IPS DF 6.9 (cell line): ENCODE measurements at places on chromosomes 1 and 21.

- DNase-seq, result no peak
These were observed 53.3 kb upstream of the PRRC2C start for GRCh38 chr1:171431994-171432393.

DNA sequence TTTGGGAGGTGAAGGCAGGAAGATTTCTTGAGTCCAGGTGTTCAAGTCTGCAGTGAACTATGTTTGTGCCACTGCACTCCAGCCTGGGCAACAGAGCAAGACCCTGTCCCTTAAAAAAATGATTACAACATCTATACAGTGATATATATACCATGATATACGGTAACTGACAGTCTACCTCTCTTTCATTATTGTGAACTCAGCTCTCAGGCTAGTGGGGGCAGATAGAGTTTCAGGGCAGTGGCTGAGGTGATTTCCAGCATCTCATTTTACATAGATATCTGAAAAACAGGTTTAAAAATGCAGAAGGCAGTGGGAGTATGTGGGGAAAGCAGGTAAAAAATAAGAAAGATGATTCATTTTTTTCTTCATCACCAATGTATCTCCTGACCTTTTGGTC, 8.1 kb upstream of the NTNG1 start:
- no peak for DNase-seq

DNA sequence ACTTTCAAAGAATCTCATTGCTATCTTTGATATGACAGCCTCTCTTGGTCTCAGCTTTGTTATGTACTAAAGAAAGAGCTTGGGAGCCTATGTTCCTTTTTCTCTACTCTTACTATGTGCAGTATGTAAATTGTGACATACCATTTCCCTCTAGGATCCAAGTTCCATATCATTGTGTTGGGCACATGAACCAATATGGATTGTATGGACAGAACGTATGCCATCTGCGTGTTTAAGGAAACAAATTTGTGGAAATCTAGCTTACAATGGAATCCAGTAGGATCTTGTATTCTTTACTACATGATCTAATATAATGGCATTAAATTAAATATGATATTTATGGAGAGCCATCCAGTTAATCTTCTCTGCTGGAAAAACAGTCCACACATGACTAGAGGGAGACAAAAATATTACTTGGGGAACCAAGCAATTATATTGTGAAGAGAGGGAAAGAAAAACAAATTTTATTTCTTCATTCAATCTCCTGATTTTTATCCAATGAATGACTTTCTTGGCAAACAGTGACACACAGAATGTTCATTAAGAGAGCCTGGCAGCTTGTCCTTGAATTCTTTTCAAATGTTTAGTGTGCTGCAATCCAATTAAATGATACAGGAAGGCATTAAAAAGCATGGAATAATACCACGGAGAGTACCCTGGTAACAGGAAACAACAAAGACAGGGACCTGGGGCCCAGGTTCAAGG, 106.5 kb upstream of the DAB1 start:
- DNase-seq, result no peak

DNA sequence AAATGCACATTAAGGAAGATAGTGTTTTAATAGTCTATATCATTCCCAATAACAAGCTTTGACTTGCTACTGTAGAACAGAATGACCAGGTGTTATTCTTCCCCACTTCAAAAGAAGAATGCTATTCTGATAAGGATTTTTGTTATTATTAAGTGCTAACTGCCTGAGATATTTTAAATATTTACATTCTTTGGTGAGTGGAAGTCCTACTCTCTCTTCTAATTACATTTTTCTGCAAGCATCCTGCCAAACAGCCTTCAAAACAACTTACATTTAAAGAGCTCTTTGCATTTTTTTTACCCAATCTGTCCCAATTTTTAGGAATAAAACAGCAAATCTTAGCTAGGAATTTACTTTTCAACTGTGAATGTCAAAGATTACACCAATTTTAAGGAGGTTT, 23.5 kb upstream of the SYDE2 start:
- no peak for DNase-seq

DNA sequence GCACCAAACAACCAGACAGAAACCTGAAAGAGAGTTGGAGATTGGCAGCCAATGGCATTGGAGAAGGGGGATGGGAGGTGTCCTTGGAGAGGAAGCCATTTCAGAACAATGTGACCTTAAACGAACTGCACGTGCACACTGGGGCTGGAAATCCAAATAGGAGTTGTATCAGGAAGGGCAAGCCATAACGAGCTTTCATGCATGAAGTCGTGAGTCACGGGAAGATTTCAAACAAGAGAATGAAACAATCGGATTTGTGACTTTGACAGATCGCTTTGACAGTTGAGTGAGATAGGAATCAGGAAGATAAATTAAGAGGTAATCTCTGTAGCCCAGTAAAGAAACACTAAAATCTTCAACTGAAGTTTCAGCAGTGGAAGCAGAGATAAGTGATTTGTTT, 445.8 kb upstream of the ZP4 start:
- no peak for DNase-seq

- DNase-seq, result no peak
These were observed 5.9 kb downstream of the RXFP4 start for GRCh38 chr1:155947292-155947691.

- no peak for DNase-seq
These were observed 7.9 kb upstream of the PLA2G2C start for GRCh38 chr1:20194224-20194623.

DNA sequence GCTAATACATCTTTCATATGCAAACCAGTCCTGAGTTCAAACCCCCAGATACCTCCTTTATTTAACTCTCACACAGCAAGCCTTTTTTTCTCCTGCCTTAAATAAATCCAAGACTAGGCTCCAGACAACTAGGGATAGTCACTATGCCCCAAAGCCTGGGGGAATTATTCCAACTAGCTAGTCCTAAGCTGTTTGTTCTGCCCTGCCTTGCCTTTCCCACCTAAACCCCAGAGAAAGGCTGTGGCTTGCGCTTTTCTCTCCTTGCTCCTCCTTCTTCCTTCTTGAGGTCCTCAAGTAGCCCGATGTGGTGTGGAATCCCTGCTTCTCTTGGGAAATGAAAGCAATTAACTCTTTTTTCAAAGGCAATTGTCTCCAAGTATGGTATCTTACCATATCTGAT, 31.8 kb downstream of the C1orf87 start:
- no peak for DNase-seq

GRCh38 chr1:24805534-24806301, 60.5 kb downstream of the CLIC4 start:
- DNase-seq, result no peak
